Stimulated activated CD4-positive, alpha-beta T cell treated with anti-CD3 and anti-CD28 coated beads, Interleukin-2, amount 100 ng/mL, for 4 hours (primary cell): ENCODE measurements at places on chromosomes 3 and 15.

DNA sequence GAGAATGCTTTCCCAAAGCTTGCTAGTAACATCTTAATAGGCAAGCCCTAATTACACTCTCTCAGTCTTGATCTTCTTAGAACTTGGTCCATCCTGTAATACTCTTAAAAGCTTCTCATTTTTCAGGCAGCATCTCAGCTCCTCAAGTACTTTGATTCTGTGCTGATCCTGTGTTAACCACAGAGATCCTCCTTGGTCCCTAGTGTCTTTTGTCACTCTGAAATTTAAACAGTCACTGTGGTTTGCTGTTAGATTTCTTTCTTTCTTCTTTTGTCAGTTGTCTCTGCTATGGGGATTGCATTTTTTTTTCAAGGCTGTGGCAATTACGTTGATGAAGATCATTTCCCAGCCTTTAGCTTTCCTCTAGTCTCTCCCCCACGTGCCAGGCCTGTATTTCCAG is 26.0 kb upstream of the UBE3A start:
- DNase-seq, result no peak

GRCh38 chr3:16917256-16917935 is 32.6 kb downstream of the PLCL2 start:
- no peak for DNase-seq

DNA sequence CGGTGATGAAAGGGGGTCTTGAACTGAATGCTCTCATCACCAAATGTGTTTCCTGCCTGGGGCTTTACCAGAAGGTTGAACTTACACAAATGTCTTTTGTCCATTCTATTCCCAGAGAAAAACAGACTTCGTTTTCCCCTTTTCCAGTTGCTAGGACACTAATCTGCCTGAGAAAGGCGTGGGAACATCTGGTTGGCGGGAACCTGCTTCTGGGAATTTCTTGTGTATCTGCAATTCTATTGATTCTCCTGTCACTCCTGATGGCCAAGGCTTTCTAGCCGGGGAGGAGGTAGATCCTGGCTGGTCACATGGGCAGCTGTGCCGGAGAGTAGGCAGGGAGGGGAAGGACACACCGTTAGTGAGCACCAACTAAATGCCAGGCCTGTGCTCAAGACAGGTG is 31.1 kb upstream of the CCDC174 start:
- DNase-seq, result no peak

DNA sequence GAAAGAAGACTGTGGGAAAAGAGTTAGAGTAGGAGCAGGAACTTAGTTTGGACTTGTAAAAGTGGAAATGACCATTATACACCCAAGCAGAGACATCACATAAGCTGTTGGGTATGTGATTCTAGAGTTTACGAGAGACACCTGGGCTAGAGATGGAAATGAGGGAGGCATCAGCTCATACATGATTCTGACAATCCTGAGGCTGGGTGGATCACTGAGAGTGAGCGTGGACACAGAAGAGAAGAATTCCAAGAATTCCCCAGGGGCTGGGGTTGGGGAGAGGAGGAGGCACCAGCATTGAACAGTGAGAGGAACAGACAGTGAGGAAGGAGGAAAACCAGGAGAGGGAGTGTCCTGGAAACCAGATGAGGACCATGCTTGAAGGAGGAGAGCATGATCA is 113.5 kb downstream of the KCNAB1 start:
- DNase-seq, result no peak
